Stimulated activated CD8-positive, alpha-beta memory T cell treated with anti-CD3 and anti-CD28 coated beads, Interleukin-7, amount 100 ng/mL, for 1 hour (primary cell): ENCODE measurements at places on chromosomes 12 and 14.

DNA sequence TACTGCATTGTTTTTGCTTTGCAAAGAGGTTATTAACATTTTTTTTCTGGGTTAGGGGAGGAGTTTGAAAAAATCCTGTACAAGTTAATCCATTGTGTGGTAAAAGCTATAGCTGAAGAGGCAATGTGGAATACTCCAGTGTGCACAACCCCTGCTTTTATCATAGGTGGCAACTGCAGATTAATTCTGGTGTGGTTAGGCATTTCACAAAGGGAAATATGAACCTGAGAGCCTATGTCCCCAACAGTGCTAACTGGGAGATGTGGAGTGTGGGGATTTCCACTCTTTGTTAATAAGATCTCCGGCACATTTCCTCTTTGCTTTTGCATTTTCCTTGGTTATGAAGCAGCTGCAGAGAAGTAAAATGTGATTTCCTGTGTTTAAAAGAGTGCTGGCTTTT, 33.6 kb downstream of the PRORP start:
- no peak for DNase-seq

- DNase-seq: no peak
Measured at GRCh38 chr12:31250179-31250578, 75.8 kb downstream of the SINHCAF start.

DNA sequence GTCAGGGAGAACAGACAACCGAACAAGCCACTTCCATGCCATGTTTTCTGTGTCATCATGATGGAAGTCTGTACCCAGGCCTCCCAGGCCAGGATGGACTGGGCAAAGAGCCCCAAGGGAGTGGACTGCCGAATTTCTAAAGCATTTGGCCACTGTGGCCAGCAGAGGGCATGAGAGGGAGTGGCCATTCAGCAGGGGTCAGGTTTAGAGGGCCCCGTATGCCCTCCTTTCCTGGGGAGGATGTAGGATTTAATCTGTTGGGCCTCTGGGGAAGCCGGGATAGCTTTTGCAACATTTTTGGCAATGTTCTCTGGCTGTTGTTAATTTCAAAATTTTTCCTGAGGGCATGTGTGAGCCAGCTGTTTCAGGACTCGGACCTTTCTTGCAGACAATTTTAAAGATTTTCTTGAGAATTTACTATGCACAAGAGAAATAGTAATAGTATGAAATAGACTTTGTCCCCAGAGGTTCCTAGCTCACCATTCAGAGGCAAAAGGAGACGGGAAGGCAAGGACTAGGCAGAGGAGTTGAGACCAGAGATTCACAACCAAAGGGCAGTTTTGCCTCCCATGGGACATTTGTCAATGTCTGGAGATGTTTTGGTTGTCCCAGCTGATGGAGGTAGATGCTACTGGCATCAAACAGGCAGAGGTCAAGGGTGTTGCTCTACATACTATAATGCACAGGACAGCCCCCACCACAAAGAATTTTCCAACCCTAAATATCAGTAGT, 18.0 kb downstream of the ACACB start:
- no peak for DNase-seq

- no peak for DNase-seq
Measured at GRCh38 chr12:52234223-52234810, 1.3 kb downstream of the KRT7 start.

GRCh38 chr12:4997939-4998338, 45.7 kb upstream of the KCNA5 start:
- no peak for DNase-seq

- DNase-seq: no peak
Measured at GRCh38 chr12:18935371-18935965, 194.1 kb upstream of the PLEKHA5 start.

- DNase-seq: no peak
Measured at GRCh38 chr14:95499354-95499750, 17.1 kb downstream of the SYNE3 start.

DNA sequence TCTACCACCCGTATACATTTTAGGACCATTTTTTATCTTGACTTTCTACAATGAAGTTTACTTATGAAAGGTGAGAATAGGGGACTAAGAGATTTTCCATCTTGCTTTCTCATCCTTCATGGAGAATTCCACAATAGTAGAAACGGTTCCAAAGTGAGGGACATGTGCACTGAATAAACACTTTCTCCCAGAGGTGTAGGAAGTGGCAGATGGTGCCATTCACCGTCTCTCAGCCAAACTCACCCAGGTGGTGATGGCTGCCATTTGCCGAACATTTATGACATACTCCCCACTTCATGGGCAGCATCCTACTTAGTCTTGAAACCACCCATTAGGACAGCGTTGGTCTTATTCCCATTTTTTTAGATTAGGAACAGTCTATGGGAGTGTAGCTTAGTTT, 540.5 kb downstream of the DIO2 start:
- no peak for DNase-seq

GRCh38 chr12:11846488-11846887, 197.0 kb downstream of the ETV6 start:
- no peak for DNase-seq

- no peak for DNase-seq
Measured at GRCh38 chr12:73106296-73106695, 834.1 kb downstream of the TRHDE start.

GRCh38 chr12:123150275-123150743, 581 bp downstream of the PITPNM2 start:
- no peak for DNase-seq

DNA sequence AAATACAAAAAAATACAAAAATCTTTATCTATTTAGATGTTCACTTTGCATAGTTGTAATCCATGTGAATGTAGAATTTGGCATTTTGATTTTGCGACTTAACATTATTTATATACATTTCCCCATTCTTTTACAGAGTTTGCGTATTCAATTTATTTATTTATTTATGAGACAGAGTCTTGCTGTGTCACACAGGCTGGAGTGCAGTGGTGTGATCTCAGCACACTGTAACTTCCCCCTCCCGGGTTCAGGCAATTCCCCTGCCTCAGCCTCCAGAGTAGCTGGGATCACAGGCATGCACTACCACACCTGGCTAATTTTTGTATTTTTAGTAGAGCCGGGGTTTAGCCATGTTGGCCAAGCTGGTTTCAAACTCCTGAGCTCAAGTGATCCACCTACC, 25.3 kb upstream of the STRN3 start:
- DNase-seq: no peak

- no peak for DNase-seq
Measured at GRCh38 chr12:53399896-53400295, 19.9 kb downstream of the SP1 start.

DNA sequence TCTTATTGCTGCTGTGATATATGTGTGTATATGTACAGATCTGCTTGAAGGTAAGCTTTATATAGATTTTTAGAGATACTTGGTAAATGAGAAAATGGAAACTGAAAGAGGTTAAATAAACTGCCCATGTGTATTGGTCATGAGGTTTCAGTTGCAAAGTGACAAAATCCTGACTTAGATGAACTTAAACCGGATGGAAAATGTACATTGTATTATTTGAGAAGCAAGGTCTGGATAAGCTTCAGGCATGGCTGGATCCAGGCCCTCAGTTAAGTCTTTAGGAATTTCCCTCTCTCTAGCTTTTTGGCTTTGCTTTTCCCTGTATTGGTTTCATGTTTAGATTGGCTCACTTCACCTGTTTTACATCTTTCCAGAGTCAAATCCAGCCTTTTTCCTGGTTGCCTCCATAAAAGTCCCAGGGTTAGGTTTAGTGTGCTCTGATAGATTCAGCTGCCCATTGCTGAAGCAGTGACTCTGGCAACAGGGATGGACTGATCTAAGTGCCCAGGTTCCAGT, 21.0 kb upstream of the MAP1LC3B2 start:
- no peak for DNase-seq

GRCh38 chr12:3127832-3128231, 50.7 kb downstream of the TSPAN9 start:
- no peak for DNase-seq

DNA sequence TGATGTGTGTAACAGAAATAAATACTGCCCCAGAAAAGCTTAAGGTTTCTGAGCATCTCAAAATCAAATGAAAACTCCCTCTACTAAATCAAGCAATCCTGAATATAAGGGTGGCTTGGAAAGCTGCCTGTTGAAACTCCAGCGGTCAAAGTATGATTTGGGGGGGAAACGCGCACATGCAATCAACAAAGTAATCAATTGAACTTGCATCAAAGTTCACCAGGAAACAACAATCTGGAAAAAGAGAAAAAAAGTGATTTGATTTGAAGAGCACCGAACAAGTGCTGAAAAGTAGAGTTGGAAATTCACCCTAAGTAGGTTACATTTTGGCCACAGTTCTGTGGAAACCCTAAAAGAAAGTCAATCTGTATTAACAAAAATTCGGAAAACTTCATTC, 700 bp downstream of the CNIH1 start:
- no peak for DNase-seq

- no peak for DNase-seq
Measured at GRCh38 chr12:111172786-111173185, 196.1 kb downstream of the PHETA1 start.

GRCh38 chr12:51520576-51521325, 70.3 kb upstream of the SCN8A start:
- DNase-seq: no peak

- DNase-seq: no peak
Measured at GRCh38 chr14:69045857-69046475, 66.9 kb upstream of the ACTN1 start.

DNA sequence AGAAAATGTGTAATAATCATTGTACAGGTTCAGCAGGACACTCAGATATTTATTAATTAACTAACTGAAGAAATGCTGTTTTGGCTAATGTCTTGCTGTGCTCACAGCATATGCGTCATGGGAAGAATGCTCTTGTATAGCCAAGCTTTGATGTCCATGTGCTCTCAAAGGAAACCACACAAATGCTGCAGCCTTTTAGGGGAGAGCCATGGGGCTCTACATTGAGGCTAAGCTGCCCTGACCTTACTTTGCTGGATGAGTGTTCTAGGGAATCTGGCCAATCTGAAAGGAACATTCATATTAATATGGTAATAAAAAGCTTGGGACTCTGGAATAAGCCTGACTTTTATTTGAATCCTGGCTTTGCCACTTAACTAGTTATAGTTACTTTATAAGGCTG, 9.5 kb upstream of the CRADD start:
- no peak for DNase-seq

DNA sequence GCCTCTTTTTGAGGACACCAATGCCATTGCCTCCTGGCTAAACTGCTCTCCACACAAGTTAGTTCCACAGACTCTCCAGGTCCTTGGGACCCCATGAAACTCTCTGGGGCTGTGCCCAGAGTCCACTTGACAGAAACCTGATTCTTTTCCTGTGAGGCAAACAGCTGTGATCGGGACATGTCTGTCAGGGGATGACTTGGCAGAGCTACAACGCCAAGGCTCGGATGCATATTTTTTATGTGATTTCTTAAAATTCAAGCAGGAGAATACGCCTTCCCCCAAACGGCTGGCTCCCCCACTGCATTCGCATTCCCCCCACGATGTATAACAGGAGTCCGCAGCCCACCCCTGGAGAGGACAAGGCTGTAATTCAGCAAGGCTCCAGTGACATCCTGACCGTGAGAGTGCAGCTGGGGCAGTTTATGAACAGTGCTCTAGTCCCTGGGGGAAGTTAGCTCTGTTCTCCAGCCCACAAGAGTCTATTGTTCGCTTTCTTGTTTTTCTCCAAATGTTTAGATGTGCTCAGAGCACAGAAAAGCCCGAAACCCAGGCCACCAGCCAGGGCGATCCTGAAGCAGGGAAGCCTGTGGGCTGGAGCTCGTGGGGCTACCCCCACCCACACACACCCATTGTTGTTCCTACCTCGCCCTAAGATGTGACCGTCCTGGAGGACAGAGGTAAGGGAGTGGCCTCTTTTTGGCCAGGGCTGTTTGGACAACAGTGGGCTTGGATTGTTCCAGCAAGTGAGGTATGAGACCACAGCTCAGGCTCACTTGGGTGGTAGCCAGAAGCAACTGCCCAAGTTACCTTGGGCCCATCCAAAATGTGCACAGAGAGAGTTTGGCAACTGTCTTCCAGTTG, 159.5 kb downstream of the ZFP36L1 start:
- DNase-seq: no peak

DNA sequence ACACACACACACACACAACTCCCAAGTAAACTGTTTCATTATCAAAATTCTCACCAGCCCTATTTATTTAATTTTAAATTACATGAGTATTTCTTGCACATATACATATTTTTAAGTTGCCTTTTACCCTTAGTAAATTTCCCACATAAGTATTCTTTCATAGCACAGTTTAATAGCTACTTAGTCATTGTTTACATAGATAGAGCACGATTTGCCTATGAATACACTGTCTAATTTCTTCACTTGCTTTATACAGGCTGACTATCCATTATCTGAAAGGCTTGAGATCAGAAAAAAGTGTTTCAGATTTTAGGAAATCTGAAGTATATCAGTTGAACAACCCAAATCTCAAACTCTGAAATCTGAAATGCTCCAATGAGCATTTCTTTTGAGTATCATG, 30.9 kb downstream of the NIN start:
- DNase-seq: no peak

- DNase-seq: no peak
Measured at GRCh38 chr12:88303335-88303734, 161.2 kb downstream of the TMTC3 start.

GRCh38 chr12:105218434-105218833, 17.5 kb downstream of the APPL2 start:
- DNase-seq: no peak

DNA sequence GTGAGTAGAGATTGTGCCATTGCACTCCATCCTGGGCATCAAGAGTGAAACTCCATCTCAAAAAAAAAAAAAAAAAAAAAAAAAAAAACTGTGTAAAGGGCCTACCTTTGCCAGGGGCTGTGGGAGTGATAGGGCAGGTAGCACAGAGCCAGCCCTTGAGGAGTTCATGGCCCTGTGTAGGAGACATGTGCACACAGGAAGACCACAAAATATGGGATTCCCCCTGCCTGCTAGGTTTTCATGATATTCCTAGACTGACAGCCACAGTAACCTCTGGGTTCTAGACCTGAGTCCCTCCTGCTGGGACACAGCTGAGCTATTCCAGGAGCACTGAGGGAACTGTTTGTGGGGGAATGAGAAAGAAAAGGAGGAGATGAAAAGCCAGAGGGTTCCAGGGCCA, 8.3 kb upstream of the SPTSSA start:
- DNase-seq: no peak

- DNase-seq: no peak
Measured at GRCh38 chr12:2528001-2528400, 266.8 kb upstream of the FKBP4 start.
